ENCODE measurements at places on chromosomes 4 and X. TPM values are rescaled to one million over a fixed set of nuclear protein-coding genes. Genes with fewer than 3 reads are reported as not detected.

GNRHR gene
- total RNA-seq: not detected

FLNA gene
- total RNA-seq: 1,067 TPM

LPAR4 gene
- total RNA-seq: 31.7 TPM

PCYT1B gene
- total RNA-seq: 2.0 TPM

FAM53A gene
- total RNA-seq: not detected

RRH gene
- not detected for total RNA-seq

GC gene
- not detected for total RNA-seq

EGFL6 gene
- total RNA-seq: 15.7 TPM

LRCH2 gene
- 16.5 TPM for total RNA-seq

JCHAIN gene
- total RNA-seq: 4.9 TPM

SOD3 gene
- total RNA-seq: 34.4 TPM

ZNF674 gene
- total RNA-seq: 5.5 TPM

CENPE gene
- total RNA-seq: 15.2 TPM

SUPT20HL2 gene
- total RNA-seq: 1.2 TPM

SASH3 gene
- 2.1 TPM for total RNA-seq

GRCh38 chr4:13218326-13218958 lies 265.7 kb downstream of the RAB28 start:
- DNase-seq: peak; percentile 19

- DNase-seq: no peak
Measured at GRCh38 chr4:185227713-185228278, 18.4 kb downstream of the SNX25 start.

DNA sequence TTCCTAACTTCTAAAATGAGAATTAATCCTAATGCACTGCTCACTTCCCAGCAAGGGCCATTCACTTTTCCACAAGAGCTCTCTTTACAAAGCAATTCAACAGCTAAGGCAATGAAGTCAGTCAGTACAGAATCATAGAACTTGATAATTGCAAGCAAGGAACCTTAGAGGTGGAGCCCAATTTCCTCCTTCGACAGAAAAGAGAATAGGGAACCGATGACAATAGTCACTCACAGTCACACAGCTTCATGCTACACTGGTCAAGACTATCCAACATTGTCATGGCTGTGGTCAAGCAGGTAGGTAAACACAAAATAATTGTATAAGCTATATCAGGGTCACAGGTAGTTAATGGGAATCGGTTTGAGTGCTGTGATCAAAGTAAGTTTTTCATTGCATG lies 90.0 kb downstream of the ELOVL6 start:
- DNase-seq: no peak

DNA sequence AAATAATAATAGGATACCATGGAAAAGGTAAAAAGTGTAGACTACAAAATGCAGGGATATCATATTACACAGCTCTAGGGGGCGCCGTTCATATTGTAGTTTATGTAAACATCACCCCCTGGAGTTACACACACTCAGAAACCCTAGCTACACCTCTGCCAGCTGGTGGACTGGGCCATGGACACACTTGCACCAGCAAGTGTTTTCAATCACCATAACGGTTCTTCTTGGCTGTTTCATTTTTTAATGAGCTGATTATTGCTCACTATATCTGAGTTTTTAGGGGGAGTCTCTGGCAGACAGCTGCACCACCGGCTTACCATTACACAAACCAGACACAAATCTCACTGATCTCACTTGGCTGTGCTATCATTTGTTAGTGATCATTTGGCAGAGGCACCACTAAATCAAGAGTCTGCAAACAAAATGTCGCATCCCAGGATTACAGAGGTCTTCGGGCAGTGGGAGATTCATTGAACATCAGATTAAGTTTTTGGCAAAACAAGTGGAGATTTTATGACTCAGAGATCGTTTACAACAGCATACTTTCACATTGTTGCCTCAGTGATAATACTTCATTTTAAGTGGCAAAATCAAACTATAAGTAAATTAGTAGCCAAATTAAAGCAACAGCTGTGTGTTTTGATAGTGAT lies 185.7 kb downstream of the UNC5C start:
- DNase-seq: peak; percentile 50

DNA sequence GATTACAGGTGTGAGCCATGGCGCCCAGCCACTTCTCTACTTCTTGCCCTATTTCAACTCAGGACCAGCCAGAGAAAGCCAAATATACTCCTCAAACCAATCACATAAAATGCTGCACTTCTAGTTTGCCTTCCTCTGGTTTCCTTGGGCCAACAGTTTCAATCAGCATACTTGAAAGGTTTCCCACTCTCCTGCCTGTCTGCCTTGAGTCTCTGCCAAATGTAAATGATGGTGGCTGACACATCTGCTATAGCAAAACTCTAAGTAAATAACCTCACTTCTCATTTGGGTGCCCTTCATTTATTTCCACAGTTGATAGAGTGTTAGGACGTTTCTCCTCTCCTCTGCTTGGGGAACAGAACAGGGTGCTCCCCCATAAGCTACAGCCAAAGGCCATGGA lies 36.4 kb upstream of the PPA2 start:
- no peak for DNase-seq

DNA sequence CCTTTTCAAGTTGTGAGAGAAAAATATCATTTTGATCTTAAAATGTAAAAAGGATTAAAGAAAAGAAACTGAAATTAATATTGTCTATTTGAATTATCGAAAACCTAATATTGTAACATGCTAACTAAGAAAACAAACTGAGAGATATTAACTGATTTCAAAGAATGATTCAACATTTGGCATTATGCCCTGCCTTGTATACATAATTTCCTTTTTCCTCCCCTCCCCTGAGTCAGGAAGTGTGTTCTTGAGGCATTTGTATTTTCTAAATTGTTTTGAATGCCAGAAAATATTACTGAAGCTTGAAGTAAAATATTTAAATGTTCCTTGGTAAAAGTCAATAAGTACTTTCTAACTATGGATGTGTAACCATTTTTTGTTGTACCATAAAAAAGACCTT lies 49.4 kb downstream of the RPS6KA3 start:
- DNase-seq: no peak

GRCh38 chrX:10133980-10134676 lies 22.6 kb upstream of the CLCN4 start:
- no peak for DNase-seq

GRCh38 chr4:36208893-36209473 lies 35.3 kb downstream of the ARAP2 start:
- DNase-seq: no peak

- DNase-seq: no peak
Measured at GRCh38 chr4:169071747-169072146, 61.7 kb upstream of the CBR4 start.

DNA sequence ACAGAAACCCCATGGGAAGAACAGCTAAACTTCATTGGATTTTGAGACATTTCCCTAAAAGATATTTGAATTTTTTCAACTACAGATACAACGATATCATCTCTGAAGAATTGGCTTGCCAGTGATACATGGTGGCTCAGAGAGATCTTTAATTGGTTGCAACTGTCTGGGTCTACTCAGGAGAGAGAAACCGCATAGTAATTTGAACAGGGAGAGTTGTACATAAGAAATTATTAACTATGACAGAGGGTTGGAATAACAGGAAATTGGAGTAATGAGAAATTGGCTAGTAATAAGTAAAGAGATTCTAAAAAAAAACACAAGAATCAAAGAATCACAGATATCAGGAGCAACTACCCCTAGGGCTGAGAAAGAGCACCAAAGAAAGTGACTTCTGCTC lies 118.4 kb downstream of the KLHL13 start:
- no peak for DNase-seq

- no peak for DNase-seq
Measured at GRCh38 chrX:133308499-133308897, 90.3 kb upstream of the TFDP3 start.

GRCh38 chrX:81195259-81195658 lies 6.5 kb downstream of the HMGN5 start:
- DNase-seq: no peak

DNA sequence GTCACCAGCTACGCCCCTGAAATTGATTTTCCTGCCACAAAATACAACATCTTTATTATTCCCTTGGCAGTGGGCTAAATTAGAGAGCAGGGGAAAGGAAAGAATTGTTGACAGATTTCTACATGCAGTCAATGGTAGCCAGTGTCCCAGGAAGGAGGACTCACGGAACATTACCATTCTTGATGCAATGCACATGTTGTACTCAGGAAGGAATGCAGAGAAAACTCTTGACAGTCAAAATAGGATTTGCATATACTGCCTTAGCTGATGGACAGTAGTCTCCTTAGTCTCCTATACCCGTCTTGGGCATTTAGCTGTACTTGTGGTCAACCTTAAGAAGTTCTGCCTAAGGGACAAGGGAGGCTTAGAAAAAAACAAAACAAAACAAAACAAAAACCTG lies 158.0 kb upstream of the GYPA start:
- no peak for DNase-seq

GRCh38 chrX:964831-965416 lies 247.5 kb downstream of the CRLF2 start:
- no peak for DNase-seq

DNA sequence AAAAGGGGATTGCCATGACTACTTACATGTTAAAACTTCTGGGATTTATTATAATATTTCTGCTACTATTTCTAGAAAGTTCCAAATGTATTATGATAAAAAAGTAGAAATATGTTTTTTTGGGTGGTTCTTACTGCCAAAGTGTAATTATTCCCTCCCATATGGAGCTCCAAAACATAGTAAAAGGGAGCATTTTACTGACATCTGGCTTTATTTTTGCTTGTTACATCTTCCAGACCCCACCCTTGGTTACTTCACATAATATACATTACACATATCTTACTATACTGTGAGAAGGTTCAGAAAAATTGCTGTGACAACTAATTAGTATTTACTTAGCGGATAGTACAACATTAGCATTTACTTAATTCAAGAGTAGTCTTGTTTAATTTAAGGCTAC lies 205.1 kb upstream of the TLL1 start:
- no peak for DNase-seq

- no peak for DNase-seq
Measured at GRCh38 chr4:147747787-147748454, 16.0 kb downstream of the ARHGAP10 start.

- DNase-seq: no peak
Measured at GRCh38 chrX:129749069-129749468, 10.3 kb downstream of the XPNPEP2 start.

- no peak for DNase-seq
Measured at GRCh38 chrX:153925739-153926551, at the start of gene ARHGAP4. Gene ARHGAP4 (minus strand): TSS chrX:153926264. CDS start chrX:153926202, 62 bp downstream.

DNA sequence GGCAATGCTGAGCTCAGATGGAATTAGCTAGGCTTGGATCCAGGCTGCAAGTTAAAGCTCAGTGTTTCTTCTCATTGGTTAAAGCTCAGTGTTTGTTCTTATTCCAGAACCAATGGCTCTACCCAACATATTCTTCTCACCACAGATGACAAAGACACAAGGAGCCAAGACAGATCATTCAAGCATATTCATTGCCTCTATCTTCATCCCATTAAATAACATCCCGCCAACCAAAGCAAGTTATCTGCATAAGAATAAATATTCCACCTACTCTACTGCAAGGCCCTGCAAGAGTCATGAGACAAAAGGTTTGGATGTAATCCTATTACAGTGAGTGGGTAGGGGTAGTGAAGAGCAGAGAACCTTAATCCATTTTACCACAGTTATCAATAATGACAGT lies 766.5 kb downstream of the C4orf33 start:
- no peak for DNase-seq

DNA sequence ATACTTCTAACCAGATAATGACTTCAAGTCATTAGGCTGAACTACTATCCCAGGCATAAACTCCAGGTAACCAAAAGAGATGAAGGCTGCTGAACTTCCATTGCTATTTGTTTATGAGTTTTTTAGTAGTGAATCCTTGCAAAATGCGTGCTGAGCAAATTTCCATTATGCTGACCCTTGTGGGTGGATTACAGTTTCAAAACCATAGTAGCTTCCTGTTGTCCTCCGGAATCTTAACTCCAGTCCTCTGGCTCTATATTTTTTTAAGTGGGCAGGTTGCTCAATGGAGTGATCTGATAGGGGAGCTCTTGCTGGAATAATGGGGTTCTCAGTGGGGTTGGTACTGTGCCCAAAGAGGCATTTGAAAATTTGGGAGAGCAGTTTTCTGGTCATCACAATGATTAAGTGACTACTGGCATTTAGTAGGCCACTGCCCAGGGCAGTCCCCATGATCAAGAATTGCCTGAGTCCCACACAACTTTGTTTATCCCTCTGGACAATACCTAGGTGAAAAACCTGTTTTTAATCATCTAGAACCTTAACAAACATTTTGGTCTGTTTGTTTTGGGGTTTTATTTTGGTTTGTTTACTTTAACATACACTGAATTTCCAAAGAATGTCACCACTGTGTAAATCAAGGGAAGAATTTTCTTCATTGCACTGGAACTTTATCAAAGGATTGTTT lies 302.3 kb upstream of the GATB start:
- no peak for DNase-seq

DNA sequence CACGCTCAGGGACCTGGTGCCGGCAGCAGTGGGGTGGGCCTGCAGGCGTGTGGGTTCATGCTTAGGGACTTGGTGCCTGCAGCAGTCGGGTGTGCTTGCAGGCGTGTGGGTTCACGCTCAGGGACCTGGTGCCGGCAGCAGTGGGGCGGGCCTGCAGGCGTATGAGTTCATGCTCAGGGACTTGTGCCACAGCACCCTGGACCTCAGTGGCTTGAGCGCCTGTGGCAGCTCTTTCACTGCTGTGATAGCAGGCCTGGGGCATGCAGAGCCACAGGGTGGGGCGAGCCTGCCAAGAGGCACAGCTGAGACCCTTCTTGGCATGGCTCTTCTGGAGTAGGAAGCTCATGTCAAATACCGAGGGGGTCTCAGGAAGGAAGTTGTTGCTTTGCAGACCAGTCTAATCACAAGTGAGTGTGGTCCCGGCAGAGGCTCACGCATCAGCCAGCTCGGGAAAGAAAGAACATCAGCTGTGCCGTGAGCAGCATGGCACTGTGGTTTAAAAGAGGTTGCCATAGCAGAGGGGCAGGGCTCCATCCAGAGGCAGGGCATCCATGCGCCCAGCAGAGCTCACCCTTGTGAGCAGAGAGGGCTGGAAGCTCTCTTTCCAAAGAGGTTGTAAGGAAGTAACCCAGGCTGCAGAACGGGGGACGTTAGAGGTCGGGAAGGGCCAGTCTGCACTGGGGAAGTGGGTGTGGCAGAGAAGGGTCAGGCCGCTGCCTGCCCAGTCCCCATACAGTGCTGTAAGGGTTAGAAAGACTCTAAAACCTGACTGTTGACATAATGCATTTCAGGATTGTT lies 21.1 kb downstream of the PIGG start:
- DNase-seq: no peak

- DNase-seq: no peak
Measured at GRCh38 chr4:19925516-19925915, 326.2 kb upstream of the SLIT2 start.
